Stimulated activated CD8-positive, alpha-beta memory T cell treated with anti-CD3 and anti-CD28 coated beads, Interleukin-2, amount 100 ng/mL, for 1 hour (primary cell): ENCODE measurements at places on chromosomes 1 and 21.

GRCh38 chr1:94961582-94961981 is 34.7 kb upstream of the CNN3 start:
- DNase-seq = no peak

- DNase-seq = no peak
Observed at GRCh38 chr1:11731691-11732283, 4.1 kb upstream of the AGTRAP start.

DNA sequence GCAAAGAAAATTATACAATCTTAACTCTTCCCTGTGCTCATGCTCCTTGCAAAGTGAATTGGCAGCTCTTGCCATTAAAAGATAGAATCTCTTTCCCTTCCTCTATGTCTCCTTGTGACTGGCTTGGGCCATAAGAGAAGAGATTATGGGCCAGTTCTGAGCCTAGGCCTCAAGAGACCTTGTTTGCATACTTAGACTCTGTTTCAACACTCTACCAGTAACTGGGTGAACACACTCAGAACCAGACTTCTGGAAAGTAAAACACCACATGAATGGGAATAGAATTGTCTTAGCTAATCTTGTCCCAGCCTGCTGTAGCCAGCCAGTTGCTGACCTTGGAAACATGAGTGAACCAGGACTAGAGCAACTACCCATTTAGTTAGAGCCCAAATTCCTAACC is 15.3 kb upstream of the OR6K3 start:
- DNase-seq = no peak

DNA sequence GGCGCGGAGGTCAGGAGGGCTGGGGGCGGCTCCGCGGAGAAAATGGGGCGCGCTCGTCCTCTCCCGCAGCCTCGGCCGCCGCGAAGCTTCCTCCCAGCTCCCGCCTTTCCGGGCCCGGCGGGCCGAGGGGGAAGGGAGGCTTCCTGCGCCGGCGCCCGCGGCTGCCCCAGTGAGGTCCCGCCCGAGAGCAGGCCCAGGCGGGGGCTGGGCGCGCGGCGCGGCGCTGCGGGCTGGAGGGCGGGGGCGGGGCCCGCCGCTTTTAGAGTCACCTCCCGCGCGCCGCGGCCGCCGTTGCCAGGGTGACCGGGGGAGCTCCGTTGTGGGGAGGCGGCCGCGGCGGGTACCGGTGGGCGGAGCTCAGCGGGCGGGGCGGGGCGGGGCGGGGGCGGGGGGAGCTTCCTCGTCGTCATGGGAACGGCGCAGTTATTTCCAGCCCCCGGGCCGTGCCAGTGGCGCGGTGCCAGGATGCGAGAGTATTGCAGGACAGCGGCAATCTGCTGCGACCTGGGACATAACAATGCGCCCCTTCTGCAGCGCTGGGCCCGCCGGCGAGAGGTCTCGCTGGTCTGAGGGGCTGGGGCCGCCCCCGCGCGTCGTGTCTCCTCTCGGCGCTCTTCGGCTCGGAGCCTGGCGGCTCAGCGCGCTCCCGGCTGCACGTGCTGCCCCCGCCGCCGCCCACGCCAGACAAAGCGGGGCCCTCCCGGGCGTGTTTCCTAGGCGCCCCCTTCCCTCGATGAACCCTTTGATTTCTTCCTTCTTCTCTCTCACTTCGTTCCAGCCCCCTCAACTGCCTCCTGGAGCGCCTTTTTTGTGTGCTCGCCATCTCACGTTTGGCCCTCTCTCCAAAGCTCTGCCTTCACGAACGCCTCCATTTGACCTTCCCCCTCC is 16.9 kb downstream of the IER5 start:
- peak; percentile 93 for DNase-seq

GRCh38 chr1:238961790-238962189 is 424.6 kb upstream of the CHRM3 start:
- no peak for DNase-seq

GRCh38 chr1:226287587-226287986 is 21.4 kb downstream of the LIN9 start:
- no peak for DNase-seq

DNA sequence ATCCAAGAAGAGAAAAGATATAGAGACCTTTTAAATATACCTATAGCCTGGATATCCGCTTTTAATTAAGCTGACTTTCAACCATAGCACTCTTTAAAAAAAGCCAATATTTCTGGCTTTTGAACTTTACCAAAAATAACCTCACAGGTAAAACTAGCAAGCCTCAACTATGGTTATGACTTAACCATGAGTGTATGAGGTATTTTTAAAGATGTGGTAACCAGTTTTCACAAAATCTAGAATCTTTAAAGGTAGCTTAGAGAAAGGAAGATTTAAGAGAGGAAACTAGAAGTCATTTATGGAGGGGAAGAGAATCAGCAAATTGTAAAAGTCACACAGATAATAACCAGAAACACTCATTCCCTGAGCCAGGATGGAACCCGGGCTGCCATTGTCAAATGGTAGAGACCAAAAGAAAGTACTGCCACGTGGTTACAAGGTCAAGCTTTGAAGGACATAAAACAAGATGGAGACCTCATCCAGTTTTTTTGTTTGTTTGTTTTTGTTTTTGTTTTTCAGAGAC is 288.4 kb upstream of the RGS18 start:
- DNase-seq = no peak

DNA sequence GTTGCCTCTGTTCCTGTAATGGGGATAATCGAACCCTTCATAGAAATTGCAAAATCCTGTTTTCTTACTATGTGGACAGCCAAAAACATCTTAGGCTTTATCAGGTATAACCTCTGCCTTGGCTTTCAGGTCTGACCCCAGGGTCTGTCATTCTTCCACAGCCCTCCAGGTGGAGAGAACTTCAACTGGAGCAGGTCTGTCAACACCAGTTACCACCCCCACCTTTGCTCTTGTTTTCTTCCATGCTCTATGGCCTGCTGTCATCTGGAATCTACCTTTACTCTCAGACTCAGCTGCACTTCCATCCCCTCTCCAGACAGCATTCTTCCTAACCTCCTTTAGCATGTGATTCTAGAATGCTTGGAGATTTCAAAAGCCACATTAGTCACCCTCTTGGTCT is 10.4 kb upstream of the GJA9 start:
- DNase-seq = no peak
